ENCODE measurements at places on chromosomes 6 and 20.

GRCh38 chr20:38854654-38855066 is 49.2 kb downstream of the PPP1R16B start:
- no peak for DNase-seq

- DNase-seq = no peak
These were observed 6.9 kb upstream of the CTNNBL1 start for GRCh38 chr20:37686762-37687477.

GRCh38 chr6:21219241-21219640 is 374.3 kb upstream of the SOX4 start:
- DNase-seq = no peak

GRCh38 chr20:58438970-58439808 is 50.2 kb downstream of the VAPB start:
- no peak for DNase-seq

DNA sequence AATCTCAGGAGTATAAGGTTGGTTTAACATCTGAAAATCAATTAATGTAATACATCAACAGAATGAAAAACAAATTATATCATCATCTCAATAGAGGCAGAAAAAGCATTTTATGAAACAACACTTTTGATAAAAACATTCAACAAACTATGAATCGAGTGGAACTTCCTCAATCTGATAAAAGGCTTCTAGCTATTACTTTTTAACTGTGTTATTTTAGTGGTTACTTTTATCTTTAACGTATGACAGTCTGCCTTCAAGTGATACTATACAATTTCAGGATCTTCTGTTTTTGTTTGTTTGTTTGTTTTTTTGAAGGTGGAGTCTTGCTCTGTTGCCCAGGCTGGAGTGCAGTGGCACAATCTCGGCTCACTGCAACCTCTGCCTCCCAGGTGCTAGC is 73.7 kb downstream of the ZFAND3 start:
- no peak for DNase-seq
